ENCODE measurements at places on chromosomes 12 and 14.
A peak's percentile ranks its signal among the peaks of the same experiment; 100 is the strongest.

DNA sequence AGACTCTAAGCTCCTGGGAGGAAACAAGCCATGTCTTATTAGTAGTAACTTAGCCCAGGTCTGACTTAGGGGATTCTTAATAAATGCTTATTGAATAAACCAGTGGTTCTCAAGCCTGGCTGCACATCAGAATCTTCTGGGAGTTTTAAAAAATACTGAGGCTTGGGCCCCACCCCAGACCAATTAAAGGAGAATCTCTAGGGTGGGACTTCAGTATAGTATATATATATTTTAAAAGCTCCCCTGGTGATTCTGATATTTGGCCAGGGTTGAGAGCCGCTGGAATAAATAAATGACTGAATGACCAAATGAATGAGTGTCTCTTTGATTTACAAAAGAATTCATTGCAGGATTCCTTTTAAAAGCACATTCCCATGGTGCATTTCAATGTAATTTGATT lies 151.5 kb upstream of the GSC start:
- DNase-seq: no peak

- no peak for DNase-seq
These were observed 181.1 kb downstream of the ALX1 start for GRCh38 chr12:85461127-85461526.

GRCh38 chr12:64797156-64797555 lies 27.3 kb upstream of the TBC1D30 start:
- DNase-seq: no peak

- DNase-seq: no peak
These were observed 5.6 kb upstream of the E2F7 start for GRCh38 chr12:77070800-77071449.

GRCh38 chr12:45310627-45310968 lies 94.7 kb downstream of the ANO6 start:
- no peak for DNase-seq

- no peak for DNase-seq
These were observed 282.1 kb downstream of the TMTC2 start for GRCh38 chr12:82968631-82969367.

- DNase-seq: no peak
These were observed 20.6 kb downstream of the CNIH1 start for GRCh38 chr14:54420478-54421142.

DNA sequence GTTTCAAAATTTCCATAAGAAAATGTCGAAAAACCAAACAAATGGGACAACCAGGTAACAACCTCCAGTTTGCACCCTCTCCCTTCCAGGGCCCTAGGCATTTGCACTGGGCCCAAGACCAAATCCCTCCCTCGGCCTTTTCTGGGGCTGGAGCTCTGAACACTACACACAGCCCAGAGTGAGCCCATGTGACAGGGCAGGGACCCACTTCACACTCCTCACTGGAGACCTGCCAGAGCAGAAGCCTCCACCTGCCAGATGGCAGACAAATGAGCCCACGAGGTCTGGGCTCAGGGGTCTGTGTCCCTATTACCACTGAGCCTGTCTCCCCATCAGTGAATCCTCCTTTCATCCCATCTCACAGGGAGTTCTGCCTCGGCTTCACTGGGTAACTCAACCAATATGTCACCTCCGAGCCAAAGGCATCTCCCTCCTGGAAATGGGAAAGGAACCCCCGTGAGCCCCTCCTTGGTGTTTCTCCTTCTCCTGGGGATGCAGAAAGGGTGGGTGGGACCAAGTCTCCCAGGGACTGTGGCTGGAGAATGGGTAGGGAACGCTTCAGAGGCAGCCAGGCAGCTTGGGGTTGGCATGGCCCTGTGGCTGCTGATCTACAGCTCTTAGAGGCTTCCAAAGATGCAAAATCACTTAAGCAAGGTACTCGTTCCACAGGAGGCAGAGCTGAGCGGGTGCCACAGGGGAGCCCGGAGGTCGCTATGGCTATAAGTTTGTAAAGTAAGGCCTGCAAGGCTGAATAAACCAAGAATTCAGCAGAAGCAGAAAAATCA lies 10.6 kb downstream of the VWF start:
- no peak for DNase-seq

GRCh38 chr12:23482571-23482970 lies 466.9 kb downstream of the SOX5 start:
- DNase-seq: no peak

DNA sequence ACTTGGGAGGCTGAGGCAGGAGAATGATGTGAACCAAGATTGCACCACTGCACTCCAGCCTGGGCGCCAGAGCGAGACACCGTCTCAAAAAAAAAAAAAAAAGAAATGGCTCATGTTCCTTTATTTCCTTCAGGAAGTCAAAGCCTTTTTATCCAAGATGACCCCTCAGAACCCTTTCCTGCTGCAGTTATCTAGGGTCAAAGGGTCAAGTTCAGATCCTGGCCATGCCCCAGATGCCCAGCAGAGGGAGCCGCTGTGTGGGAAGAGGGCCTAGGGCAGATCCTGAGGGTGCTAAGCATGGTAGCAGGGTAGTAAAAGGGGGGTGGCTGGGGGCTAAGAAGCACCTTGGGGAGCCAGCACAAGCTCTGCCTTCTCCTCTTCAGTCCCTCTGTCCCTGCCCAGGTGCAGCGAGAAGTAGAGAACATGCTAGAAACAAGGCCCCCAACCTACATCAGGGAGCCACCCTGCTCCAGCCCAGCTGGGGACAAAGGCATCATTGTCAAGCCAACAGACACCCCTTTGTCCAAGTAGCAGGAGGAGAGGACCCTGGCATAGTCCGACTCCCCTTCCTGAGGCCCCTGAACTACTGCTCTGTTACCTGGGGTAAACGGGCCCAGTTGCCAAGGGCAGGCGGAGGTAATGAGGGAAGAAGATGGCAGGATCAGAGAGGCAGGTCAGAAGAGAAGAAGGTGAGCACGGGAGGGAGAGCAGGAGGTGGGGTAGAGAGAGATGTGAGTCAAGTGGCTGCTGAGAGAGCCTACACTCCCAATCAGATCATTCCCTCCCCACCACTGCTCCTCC lies 6.5 kb downstream of the NFE2 start:
- DNase-seq: peak; percentile 49

GRCh38 chr14:77151245-77151644 lies 9.7 kb upstream of the ZDHHC22 start:
- DNase-seq: no peak

DNA sequence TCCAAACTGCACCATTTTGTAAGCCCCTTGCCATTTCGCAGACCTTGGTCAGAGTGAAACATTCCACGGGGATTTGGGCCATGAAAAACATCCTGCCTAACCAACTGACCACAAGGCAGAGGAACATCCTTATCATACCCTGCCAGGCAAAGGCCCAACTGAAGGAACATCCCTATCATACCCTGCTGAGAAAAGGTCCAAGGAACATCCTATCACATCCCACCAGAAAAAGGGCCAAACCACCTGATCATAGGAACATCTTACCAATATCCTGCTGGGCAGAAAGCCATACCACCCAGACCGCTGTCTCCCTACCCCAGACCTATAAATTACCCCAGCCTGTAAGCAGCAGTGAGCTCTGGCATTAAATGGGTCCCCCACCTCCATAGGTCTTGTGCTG lies 19.4 kb upstream of the LRRC9 start:
- DNase-seq: no peak

DNA sequence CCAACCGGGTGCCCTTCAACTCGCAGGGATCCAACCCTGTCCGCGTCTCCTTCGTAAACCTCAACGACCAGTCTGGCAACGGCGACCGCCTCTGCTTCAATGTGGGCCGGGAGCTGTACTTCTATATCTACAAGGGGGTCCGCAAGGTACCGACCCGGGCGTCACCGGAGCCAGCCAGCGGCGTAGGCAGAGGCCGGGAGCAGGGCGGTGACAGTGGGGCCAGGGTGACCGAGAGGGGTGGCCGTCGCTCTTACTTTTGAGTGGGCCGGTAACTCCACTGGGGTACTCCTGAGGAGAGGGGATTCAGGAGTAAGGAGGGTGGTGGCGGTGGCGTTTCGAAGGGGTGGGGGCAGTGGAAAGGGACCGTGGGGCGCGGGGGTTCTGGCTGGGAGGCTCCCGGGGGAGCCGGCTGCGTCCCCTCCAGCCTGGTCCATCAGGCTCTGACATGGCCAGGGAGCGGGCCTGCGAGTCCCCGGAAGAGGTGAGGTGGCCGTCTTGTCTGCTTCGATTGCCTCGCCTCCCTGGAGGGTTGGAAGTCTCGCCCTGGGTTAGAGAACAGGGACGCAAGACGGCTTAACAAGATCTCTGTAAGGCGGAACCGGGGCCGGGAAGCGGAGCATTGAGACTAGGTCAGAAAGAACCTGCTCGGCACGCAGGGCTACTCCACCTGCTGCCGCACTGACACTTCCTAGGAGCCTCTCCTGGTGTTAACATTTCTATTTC lies 491 bp downstream of the WDR20 start:
- peak; percentile 9 for DNase-seq

GRCh38 chr12:110543252-110543959 lies 39.7 kb downstream of the PPTC7 start:
- no peak for DNase-seq

DNA sequence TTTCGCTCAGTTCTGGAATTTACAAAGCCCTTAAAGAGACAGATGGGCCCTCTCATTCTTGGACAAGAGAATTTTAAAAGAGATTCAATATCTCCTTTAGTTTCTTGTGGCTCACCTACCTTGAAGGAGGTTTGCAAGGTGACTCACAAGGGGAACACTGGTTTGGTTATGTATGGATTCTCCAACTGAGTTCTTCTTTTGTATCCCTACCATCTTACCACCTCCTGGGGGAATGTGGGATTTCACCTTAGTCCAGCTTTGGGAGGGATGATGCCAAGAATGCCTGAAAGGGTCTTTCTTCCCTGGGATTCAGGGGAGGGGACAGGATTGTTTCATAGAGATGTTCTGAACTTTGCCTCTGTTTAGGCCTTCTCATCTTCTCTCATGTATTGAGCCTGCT lies 3.7 kb downstream of the PPP4R4 start:
- DNase-seq: no peak

- no peak for DNase-seq
These were observed 44.8 kb upstream of the PTHLH start for GRCh38 chr12:28017126-28017872.

- DNase-seq: no peak
These were observed 269.4 kb upstream of the CCDC196 start for GRCh38 chr14:66216763-66217162.

DNA sequence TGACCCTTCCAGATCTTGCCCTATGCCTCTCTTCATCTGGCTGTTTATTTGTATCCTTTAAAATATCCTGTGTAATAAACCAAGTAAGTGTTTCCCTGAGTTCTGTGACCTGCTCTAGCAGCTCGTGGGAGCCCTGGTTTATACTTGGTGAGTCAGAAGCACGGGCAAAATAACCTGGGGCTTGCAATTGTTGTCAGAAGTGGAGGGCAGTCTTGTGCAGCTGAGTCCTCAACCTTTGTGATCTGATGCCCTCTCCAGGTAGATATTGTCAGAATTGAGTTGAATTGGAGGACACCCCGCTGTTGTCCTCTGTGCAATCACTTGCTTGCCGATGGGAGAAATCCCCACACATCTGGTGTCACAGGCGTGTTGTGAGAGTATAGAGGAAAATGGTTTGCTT lies 62.5 kb upstream of the PRICKLE1 start:
- DNase-seq: no peak

DNA sequence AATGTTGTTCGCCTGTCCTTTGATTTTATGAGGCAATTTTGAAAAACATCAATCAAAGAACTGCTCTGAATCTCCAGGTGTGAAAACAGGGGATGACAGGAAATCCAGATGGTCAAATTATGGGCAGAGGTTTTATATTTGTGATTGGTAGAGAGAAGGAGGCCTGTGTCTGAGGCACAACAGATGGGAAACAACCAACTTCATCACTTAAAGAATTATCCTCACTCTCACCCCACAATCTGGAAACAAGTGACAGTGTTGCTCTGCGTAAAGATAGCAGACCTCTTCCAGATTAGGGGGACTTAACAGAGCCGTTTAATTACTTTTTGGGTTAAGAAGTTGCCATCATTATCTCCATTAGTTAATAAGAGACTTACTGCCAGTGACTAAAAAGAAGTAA lies 64.1 kb upstream of the EGLN3 start:
- no peak for DNase-seq

DNA sequence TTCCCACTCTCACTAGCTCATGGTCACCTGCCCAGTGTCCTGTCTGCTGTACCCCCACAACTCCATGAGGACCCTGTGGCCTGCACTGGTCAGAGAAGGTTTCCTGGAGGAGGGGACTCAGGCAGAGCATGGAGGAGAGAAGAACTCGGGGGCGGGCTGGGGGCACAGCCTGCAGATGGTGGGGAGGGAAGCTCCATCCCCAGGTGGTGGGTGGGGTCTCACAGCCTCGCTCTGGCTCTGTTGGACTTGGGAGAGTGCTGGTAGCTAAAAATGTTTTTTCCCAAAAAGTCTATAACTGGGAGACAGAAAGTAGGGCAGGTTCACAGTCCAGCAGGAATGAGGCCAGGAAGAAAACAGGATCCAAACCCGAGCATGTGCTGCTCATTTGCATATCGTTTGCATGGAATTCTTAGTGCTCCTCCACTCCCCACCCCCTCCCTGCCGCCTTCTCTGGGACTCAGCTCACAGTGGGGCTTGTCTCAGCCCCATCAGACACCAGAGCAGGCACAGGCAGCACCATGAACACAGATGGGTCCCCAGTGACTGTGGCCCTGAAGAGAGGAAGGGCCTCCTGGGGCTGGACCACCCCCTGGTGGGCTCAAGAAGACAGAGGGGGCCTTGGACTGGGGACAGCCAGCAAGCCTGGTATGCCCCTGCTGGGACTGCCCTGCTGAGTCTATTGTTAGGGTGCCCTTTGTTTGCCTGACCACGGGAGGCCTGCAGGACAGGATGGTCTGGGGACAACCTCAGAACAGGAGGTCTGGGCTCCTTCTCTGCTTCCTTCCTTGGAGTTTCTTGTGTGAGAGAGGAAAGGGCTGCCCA lies 67.0 kb upstream of the SFSWAP start:
- no peak for DNase-seq

- DNase-seq: no peak
These were observed 81.7 kb downstream of the PRKAB1 start for GRCh38 chr12:119749666-119750065.

- DNase-seq: no peak
These were observed 380.8 kb upstream of the TMEM132C start for GRCh38 chr12:127885954-127886750.

DNA sequence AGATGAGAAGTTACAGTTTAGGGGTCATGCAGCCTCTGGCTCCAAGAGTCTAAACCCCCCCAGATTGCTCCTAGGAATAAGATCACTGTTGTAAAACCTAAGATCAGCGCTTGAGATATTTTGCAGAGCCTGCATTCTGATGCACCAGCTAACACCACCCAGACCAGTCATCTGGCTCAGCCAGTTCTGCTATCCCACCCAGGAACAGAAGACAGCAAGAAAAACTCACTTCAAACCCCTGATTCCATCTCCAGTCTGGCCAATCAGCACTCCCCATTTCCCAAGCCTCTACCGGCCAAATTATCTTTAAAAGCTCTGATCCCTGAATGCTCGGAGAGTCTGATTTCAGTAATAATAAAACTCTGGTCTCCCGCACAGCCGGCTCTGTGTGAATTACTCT lies 158.6 kb downstream of the ZNF664 start:
- DNase-seq: no peak

- no peak for DNase-seq
These were observed 63.6 kb upstream of the ELK3 start for GRCh38 chr12:96130396-96131059.

- no peak for DNase-seq
These were observed 29.7 kb downstream of the PRPF40B start for GRCh38 chr12:49652921-49653520.

- DNase-seq: no peak
These were observed 462.1 kb upstream of the ATP2B1 start for GRCh38 chr12:90170740-90171139.
